A549 treated with AZD2906 at 1 μM for 4 hours (cell line): ENCODE measurements at places on chromosomes 3 and 15. TPM values are rescaled to one million over a fixed set of nuclear protein-coding genes. Genes with fewer than 3 reads are reported as not detected.

The TMC3 gene
- total RNA-seq: not detected in 5 replicates

The PLSCR2 gene
- total RNA-seq: 0.09 to 0.16 TPM in 2 of 5 replicates, not detected in the others

The VIPR1 gene
- total RNA-seq: 2.0 to 2.5 TPM (median 2.1 TPM) in 5 replicates

The CHST14 gene
- 12.9 to 20.9 TPM (median 19.1 TPM) in 5 replicates for total RNA-seq

The REC114 gene
- not detected in 5 replicates for total RNA-seq

The GABRG3 gene
- 0.23 to 0.43 TPM (median 0.25 TPM) in 5 replicates for total RNA-seq

The HRH1 gene
- 5.6 to 6.9 TPM (median 6.2 TPM) in 5 replicates for total RNA-seq

The SI gene
- total RNA-seq: not detected in 5 replicates

The C3orf22 gene
- total RNA-seq: not detected in 5 replicates

The VILL gene
- 0.06 to 0.26 TPM (median 0.12 TPM) in 4 of 5 replicates, not detected in the other for total RNA-seq

The FAM107A gene
- total RNA-seq: 0.26 to 0.51 TPM (median 0.41 TPM) in 5 replicates

The IGF1R gene
- total RNA-seq: 39.9 to 56.0 TPM (median 49.8 TPM) in 5 replicates

The FBXL22 gene
- 0.16 to 0.30 TPM (median 0.17 TPM) in 5 replicates for total RNA-seq

The GOLGA8O gene
- total RNA-seq: 0.24 to 0.51 TPM (median 0.30 TPM) in 5 replicates

The LOXL1 gene
- total RNA-seq: 0.52 to 1.0 TPM (median 0.70 TPM) in 5 replicates

The CCR2 gene
- total RNA-seq: not detected in 5 replicates

The CHDH gene
- total RNA-seq: 1.8 to 3.3 TPM (median 2.0 TPM) in 5 replicates

The CHRNB4 gene
- total RNA-seq: 0.53 to 1.5 TPM (median 0.77 TPM) in 5 replicates

The IL16 gene
- total RNA-seq: 0.01 to 0.17 TPM (median 0.09 TPM) in 4 of 5 replicates, not detected in the other

The FETUB gene
- 0.08 to 0.34 TPM (median 0.15 TPM) in 5 replicates for total RNA-seq

The NR2E3 gene
- 0.16 to 0.34 TPM (median 0.21 TPM) in 5 replicates for total RNA-seq

The LPCAT4 gene
- 43.3 to 68.2 TPM (median 61.0 TPM) in 5 replicates for total RNA-seq

The ACTC1 gene
- total RNA-seq: 0.08 to 0.46 TPM (median 0.22 TPM) in 5 replicates
